ENCODE measurements at places on chromosomes 7 and 10. TPM values are rescaled to one million over a fixed set of nuclear protein-coding genes. Genes with fewer than 3 reads are reported as not detected.

The HOXA9 gene
- 0.41 TPM for total RNA-seq

The STEAP2 gene
- total RNA-seq, result 4.2 TPM

The C7orf57 gene
- total RNA-seq, result 0.31 TPM

The COL28A1 gene
- total RNA-seq, result 0.98 TPM

The GARIN1A gene
- total RNA-seq, result 0.34 TPM

The SVOPL gene
- not detected for total RNA-seq

The AUTS2 gene
- 3.6 TPM for total RNA-seq

The SGCE gene
- total RNA-seq, result 52.1 TPM

The SFTPA2 gene
- not detected for total RNA-seq

The PIK3AP1 gene
- total RNA-seq, result 0.64 TPM

The CPN1 gene
- total RNA-seq, result 0.26 TPM

The PAPSS2 gene
- total RNA-seq, result 17.3 TPM
